Renal cortex interstitium (tissue), 15 donors: ENCODE measurements at places on chromosomes 7 and 10. TPM values are rescaled to one million over a fixed set of nuclear protein-coding genes. Genes with fewer than 3 reads are reported as not detected.

DNA sequence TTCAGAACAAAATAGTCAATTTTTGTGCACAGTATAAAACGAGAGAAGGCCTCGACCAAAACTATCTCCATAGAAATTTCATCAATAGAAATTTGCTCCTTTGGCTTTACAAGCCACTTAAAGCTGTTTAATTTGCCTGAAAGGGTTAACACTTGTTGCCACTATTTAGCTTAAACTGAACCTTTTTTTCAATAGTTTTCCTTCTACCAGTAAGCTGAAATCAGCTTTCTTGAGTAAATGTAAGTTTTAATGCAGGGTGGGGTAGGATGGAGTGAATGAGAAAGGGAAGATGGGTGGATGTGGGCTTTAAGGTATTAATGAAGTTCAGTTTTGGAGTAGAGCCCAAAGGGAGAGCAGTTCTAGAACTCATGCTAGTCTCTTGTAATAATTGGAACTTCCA lies 39.5 kb downstream of the ARL4A start:
- no peak for DNase-seq

GRCh38 chr7:511476-512145 lies 8.0 kb downstream of the PDGFA start:
- DNase-seq, result no peak

- DNase-seq, result no peak
These were observed 126.7 kb downstream of the RAPGEF5 start for GRCh38 chr7:22230238-22230637.

DNA sequence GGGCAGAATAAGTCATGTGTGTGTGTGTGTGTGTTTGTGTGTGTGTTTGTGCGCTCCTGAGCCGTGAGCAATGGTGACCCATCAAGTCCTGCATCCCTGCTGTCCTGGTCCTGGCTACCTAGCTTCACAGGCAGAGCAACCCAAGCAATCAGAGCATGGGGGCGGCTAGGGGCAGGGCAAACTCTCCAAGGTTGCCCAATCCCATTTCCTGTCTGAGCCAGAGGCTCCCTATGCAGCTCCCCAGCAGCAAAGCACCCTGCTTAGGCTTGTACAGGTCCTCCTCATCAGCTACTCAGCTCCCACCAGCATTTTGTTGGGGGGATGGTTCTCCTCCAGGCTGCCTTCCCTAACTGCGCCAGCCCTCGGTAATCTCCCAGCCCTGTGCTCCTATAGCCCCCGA lies 31.1 kb upstream of the CRHR2 start:
- DNase-seq, result no peak

DNA sequence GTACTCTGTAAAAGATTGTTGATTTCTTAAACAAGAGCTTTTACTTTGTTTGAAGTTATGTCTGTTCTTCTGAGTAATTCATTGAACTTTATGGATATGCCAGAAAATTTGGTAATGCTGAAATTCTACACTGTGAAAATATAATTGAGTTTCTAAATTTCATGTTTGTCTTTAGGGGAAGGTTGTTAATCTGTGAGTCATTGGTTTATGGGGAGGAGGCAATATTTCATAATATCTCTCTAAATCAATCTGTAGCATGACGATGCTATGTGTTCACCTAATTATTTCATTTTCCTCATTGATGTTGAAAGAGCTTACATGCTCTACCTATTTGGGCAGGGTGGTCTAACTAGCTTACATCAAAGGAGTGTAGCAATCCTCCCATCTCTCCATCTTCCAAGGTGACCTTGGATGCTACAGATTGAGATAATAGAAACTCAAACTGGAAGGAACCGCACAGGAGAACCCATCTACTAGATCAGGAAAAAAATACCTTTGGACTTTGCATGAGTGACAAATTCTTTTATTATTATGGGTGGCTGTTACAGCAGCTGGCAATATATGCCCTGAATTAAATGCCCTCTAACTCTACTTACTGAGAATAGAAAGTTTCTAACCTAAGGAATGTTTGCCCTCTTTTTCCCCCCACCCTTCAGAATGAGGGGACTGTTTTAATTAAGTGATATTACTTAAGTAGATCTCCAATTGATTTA lies 8.4 kb upstream of the SNX13 start:
- DNase-seq, result no peak

GRCh38 chr10:124566981-124567835 lies 105.6 kb downstream of the LHPP start:
- no peak for DNase-seq

DNA sequence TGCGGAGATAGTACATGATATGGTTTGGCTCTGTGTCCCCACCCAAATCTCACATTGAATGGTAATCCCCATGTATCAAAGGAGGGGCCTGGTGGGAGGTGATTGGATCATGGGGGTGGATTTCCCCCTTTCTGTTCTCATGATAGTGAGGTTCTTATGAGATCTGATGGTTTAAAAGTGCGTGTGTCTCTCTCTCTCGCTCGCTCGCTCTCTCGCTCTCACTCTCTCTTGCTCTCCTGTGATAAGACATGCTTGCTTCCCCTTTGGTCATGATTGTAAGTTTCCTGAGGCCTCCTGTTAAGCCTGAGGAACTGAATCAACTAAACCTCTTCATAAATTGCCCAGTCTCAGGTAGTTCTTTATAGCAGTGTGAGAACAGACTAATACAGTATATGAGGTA lies 171.9 kb downstream of the NSUN6 start:
- DNase-seq, result no peak

Gene TAS2R5
- 3.4 TPM for polyA plus RNA-seq

Gene TAS2R3
- 0.65 TPM for polyA plus RNA-seq

Gene CPEB3
- 3.0 TPM for polyA plus RNA-seq

Gene PUS7
- polyA plus RNA-seq, result 19.2 TPM

Gene MMD2
- polyA plus RNA-seq, result not detected

Gene MNX1
- polyA plus RNA-seq, result 0.09 TPM
